ENCODE measurements at places on chromosomes 12 and 14. TPM values are rescaled to one million over a fixed set of nuclear protein-coding genes. Genes with fewer than 3 reads are reported as not detected.

AICDA gene
- not detected for total RNA-seq

AQP6 gene
- total RNA-seq, result not detected

GRCh38 chr12:88720785-88721650, 140.7 kb upstream of the KITLG start:
- DNase-seq, result no peak

- no peak for DNase-seq
Observed at GRCh38 chr14:21505012-21505553, 6.1 kb downstream of the METTL3 start.

DNA sequence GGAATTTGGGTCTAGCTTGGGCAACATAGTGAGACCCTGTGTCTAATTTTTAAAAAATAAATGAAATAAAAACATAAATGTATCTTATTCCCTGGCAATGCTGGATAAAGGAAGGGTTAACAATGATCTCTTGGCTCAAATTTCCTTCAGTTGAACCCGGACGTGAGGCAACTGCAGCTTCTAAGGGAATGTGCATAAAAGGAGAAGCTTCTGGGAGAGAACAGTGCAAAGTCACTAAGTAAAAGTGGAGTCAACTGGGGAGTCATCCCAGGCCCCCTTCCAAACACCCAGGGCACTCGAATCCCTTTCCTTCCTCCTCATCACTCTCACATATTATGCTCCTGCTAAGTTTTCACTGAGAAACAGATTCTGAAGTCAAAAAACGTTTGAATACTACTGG, 147.3 kb downstream of the PPM1H start:
- no peak for DNase-seq

PDE3A gene
- total RNA-seq, result 3.2 TPM

DNA sequence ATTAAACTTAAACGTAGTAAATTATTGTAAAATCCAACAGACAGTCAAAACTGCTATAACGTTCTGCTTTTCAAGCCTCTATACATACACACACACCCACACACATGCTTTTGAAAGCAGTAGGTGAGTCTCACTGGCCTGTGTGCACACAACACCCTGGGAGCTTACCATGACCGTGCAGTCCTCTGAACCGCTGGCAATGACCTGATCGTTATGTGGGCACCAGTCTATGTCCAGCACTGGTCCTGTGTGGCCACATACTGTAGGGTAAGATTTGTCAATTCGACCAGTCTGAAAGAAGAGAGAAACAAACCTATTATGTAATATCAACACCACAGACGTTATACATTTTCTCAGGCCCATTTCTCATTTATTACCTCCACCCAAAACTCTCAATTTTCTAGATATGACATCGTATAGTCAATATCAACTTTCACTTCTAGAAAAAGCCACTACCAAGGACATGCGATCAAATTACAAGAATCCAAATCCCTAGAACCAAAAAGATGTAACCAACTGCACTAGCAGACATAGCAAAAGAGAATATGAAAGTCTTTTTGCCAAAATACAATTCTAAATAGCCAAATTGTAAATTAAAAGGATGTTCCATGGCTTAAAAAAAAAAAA, 44.5 kb upstream of the SELPLG start:
- no peak for DNase-seq

- no peak for DNase-seq
Observed at GRCh38 chr12:27524494-27524835, 459 bp downstream of the PPFIBP1 start.

ARHGDIB gene
- 83.3 TPM for total RNA-seq

DNA sequence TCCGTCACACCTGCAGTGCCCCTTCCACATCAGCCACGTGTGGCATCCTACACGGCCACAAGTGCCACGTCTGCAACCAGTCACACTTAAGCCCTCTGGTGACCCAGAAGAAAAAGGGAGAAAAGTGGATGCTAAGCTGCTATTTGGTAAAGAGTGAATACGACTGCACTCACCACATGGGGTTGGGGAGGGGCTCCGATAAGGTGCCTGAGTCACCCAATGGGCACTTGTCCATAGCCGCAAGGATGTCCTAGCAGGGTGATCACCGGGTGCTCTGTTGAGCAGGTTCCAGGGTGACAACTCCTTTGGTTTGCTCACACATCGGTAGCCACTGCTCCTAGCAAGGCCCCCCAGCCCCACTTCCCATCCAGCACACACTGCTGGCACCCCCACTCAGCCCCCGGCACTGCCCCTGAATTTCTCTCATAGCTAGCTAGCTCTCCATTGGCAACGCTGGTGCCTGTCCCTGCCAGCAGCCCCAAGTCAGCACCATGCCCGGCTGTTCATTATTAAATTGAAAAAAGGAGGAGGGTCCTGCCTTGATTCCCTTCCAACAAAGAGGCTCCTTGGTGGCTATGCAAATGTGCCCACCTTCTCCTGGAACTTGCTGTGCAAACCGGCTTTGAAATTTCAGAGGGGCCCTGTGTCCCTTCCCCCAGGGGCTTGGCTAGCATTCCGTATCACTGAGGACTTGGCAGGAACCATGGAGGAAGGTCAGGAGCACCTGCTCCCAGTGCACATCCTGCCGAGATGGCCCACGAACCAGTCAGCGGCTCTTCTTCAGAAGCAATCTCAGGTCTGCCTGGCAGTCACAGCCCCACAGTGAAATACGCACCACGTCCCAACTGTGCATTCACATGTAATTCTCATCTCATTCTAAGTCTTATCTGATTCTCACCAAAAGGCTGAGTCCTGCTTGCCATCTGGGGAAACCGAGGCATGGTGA, 227.7 kb upstream of the DIO3 start:
- no peak for DNase-seq

DNA sequence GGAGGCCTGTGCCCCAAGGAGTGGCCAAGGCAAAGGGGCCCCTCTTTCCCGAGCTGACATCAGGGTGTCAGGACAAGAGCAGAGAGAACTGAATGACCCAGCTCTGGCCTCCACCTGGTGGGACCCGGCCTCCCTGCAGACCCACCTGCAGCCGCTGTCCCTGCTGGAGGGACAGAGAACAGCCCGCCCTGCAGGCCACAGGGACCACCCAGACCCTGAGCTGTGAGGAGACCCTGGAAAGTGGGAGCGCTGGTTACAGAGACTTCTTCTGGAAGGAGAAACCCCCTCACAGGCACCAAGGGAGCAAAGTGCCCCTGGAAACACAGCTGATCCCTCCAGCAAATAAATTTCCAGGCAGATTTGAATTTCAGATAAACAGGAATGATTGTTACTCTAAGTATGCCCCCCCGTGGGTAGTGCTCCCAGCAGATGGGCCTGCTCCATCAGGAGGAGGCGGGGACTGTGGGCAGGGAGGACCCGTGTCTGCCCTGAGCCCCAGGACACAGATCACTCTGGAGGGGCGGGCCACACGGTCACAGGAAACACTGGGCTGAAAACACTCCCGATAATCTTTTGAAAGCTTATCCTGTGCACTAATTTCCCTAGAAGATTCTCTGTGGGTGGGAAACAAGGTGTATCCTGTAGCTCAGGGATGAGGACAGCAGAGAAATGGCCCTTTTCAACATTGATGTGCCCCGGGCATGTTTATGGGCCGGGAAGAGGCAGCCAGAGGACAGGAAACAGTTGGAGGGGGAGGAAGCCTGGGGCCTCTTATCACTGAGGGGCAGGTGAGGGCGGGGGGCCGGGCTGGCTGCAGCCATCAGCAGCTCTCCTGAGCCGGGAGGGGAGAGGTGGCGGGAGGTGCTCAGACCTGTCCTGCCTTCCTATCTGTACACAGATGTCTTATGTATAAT, 276.0 kb downstream of the ADGRD1 start:
- DNase-seq, result no peak

DNA sequence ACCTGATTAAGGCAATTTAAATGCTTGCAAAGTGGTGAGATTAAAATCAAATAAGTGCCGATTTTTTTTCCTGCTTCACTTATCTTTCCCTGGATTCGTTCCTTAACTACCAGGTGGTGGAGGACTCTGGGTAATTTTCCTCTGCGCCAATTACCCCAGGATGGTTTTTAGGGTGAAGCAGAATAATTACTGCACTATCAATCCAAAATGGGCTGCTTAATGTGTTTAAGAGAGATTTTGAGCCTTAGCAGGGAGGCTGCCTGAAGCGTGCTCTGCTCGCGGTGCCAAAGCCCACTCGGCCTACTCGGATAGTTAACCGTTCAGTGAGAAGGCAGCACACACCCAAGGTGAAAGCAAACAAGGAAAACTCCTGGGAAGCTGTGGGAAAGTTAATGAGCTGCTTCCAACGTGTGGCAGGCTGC, 274.9 kb upstream of the LMO3 start:
- DNase-seq, result no peak

ZNF740 gene
- total RNA-seq, result 6.1 TPM

- DNase-seq, result no peak
Observed at GRCh38 chr12:11771356-11771755, 121.9 kb downstream of the ETV6 start.

DNA sequence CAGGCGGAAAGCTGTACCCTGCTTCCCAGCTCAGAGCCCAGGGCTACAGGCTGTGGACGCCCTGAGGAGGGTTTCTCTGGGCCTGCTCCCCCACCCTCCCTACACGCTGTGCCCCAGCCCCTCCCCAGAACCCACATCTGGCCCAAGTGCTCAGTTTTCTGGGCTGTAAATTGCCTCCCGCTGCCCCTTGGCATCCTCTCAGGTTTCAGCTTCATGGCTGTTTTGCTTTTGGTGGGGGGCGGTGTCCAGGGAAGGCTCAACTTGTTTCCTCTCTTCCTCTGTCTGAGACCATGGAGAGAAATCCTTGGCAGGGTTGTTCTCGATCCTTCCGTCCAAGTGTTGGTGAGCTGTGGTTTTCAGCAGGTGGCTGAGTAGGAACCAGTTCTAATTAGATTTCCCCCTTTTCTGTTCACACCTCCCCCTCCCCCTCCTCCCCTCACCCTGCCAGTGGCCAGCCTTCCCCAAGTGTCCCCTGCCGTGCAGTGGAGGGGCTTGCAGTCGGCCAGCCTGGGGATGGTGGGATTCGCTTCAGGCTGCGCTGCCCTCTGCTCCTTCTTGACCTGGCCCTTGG, 61.8 kb downstream of the TSPAN9 start:
- no peak for DNase-seq

GRCh38 chr12:108525681-108526080, 10.6 kb downstream of the FICD start:
- DNase-seq, result no peak

KRT77 gene
- 223 TPM for total RNA-seq

GRCh38 chr12:79934281-79935020, 446 bp downstream of the PPP1R12A start:
- peak; percentile 93 for DNase-seq

DNA sequence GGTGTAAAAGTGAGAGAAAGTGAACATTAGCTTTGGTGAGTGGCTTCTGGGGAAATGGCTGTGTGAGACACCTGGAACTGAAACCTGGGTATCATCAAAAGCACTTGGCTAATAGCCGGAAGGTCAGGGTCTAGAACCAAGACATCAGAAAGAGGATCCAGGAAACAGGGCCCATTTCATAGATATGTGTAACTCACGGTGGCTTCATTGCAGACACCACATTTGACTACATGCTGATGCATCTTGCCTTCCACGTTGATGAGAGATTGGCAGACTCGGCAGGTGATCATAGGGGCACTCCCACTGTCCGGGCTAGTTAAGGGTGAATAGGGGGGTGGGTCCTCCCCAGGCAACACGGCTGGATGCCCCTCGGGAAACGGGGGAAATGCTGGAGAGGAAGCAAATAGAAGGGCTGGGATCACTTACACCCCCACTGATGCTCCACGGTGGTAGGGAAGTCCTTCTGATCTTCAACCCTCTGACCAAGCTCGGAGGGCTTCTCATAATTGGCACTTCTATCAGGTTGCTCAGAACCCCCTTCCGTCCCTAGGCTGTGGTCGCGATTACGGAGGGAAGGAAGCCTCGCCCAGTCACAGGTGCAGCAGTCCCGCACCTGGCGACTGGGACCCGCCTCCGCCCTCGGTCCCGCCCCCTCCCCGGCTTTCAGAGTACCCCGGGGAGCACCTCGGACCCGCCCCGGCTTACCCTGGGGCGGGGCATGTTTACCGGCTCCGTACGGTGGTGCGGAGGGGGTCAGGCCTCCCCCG, 593 bp downstream of the PIP4P1 start:
- peak; percentile 87 for DNase-seq

TCP11L2 gene
- 78.9 TPM for total RNA-seq

DNA sequence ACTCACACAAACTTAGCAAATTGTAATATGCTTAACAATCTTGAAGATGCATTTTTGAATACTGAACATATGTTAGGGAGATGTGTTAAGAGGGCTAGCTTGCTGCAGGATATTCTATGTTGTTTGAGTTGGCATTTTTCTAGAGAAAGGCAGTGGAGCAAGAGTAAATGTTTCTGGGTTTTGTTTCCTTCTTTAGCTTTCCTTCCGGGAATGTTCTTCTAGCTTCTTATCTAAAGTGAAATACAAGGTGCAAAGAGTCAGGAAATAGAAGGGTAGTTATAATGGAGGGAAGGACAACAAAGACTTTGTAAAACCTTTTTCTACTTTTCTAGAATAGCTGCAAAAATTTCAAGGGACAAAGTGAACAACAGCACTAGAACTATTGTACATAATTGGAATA, 77.6 kb upstream of the KCNH3 start:
- no peak for DNase-seq

GRCh38 chr14:31252865-31253264, 45.3 kb upstream of the HECTD1 start:
- no peak for DNase-seq

DNA sequence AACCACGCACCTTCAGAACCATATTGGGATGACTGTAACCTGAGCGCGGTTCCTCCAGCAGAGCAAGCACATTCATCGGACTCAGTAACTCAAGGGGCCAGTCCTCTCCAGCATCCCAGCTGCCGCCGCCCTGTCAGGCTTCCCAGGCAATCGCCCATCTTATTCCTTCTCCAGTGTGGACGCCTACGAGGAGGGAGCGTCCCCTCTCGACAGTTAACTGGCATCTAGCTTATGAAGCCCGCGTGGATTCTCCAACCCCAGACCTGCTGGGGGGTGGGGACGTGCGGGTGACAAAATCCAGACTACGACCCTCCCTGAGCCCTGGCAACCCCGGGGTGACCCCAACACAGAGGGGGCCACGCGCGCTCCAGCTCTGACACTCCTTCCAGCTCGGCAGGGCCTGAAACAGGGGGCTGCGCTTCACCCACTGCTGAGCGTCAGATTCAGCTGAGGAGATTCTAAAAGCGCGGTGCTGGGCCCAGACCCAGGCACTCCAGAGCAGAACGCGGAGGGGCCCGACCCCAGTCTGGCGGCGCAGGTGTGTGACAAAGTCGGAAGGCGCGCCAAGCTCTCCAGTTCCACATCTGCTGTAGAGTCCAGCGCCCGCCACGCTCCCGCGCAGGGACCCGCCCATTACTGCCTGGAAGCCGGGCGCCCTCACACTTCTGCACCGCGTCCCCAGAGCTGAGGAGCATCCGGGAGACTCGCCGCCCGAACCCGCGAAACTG, 43.9 kb upstream of the ESR2 start:
- DNase-seq, result peak; percentile 94

GRCh38 chr14:100256339-100256895, 17.5 kb downstream of the YY1 start:
- no peak for DNase-seq

All from lower leg skin (tissue), 4 donors.